ENCODE measurements at places on chromosomes 6 and 20.

DNA sequence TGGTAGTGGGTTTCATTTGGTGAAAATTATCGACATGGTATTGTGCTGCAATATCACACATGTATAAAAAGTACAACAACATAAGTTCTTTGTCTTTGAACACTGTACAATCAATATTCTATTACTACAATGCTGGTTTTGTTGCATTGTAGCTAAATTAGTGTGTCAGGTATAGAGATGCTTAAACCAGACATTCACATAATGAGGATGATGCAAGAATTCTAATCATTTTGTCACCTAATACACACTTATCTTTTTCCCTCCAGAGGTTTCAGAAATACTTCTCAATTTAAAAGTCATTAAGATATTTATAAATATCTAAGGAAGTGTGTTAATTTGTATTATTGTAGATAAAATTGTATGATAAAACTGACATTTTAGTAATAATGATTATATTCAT is 174.8 kb upstream of the MAN1A1 start:
- DNase-seq, result no peak

DNA sequence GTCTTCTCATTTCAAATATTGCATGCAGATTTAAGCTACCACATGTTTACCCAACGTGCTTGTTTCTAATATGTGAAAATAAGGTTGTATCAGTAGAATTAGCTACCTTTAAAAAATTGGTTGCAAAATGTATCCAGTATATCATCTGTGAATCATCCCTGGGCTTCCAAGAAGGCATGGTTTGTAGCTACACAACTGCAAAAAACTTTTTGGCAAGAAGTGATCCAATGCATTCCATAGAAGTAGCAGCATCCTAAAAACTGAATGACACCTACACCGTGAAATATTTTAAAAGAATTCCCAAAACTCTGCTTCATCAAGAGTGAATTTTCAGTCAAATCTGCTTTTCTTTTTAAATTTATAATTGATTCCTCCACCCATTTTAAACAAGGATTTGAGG is 89.1 kb downstream of the AIG1 start:
- DNase-seq, result no peak

DNA sequence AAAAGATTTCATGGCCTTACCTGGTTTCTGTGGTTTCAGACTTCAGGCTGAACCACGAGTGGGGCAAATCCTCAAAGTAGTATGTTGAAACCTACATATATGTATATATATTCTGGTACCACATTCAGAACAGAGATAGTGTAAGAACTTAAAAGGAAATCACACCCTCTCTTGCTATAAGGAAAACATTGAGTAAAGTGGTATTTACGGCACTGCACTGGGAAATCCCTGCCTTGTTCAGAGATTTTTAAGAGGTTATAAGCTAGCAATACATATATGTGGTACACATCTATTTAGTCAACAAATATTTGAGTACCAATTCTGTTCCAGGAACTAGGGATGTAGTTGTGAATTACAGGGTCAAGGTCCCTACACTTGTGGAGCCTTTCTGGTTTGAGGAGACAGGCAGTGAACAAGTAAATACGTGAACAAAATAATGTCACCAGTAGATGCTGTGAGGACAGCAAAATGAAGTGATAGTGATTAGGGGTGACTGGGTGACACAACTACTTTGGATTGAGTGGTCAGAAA is 1.7 kb downstream of the TM9SF4 start:
- DNase-seq, result no peak

- DNase-seq, result no peak
Measured at GRCh38 chr6:105985816-105986632, 100.1 kb upstream of the PRDM1 start.

DNA sequence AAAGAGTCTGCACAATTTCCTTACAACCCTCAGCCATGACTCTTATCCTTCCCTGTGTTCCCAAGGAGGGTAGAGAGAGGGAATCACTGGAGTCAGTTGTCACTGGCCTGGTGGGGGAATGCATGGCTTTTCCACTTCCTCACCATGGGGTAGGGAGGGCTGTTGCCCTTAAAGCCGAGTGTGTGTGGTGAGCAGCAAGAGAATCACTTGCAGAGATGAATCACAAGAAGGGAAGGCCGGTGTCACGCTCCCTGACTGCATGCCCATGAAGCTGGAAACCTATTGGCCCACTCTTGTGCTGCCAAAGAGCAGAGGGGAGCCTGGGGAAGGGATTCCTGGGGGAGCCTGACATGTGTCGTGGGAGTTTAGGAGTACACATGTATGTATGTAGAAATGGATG is 18.1 kb upstream of the BMP6 start:
- DNase-seq, result no peak

DNA sequence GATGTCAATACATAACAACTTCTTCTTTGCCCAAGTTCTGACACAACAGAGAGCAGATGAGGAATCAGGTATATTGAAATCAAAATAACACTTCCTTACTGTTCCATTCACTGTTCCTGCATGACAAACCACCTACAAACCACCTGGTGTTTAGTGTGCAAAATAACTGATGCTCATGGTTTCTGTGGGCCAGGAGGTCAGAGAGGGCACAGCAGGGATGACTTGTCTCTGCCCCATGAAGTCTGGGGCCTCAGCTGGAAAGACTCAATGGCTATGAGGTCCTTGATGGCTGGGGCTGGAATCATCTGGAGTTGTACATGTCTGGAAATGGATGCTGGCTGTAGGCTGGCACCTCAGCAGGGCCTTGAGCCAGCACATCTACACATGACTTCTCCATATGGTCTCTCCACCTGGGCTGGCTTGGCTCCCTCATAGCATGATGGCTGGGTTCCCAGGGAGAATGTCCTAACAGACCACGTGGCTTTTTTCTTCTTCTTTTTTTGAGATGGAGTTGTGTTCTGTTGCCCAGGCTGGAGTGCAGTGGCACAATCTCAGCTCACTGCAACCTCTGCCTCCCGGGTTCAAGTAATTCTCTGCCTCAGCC is 7.4 kb upstream of the COX4I2 start:
- no peak for DNase-seq

- DNase-seq, result no peak
Measured at GRCh38 chr6:118714756-118715155, 63.4 kb upstream of the CEP85L start.

DNA sequence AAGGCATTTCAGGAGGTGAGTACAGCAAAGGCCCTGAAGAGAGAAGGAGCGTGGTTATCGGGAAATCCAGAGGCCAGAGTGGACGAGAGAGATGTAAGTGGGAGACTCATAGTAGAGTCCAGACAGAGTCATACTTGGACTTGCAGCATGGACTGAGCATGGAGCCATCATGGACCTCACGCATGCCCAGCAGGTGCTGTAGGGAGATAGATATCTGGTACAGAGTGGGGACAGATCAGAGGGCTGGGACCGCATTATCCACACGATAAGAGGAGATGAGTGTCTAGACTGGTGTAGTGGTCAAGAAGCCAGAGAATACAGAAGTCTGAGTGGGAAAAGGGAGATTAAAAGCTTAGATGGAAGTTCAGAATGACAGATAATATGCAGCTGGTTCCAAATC is 127.0 kb downstream of the TBC1D7 start:
- DNase-seq, result no peak

- DNase-seq, result no peak
Measured at GRCh38 chr6:87817183-87817582, 115.2 kb upstream of the AKIRIN2 start.

DNA sequence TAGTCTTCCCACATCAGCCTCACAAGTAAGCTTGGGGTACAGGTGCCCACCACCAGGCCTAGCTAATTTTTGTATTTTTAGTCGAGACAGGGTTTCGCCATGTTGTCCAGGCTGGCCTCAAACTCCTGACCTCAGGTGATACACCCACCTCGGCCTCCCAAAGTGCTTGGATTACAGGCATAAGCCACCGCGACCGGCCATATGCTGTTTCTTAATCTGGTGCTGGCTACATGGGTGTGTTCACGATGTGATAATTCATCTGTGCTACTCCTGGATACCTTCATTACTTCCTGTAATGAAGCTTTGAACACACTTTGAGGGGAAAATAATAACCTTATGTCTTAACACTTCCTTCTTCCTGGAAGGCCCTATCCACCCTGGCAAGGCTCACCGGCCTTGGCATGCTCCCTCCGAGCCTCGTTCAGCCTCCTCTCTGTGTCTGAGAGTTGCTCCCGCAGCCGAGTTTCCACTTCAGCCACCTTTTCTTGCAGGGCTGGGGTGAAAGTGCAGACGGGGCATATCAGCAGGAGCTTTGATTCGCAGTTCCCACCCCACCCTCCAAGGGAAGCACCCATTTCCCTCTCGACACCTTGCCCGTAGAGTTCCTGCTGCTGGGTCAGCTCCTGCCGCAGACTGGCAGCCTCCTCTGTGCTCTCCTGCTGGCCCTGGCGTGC is 5.6 kb upstream of the PSORS1C2 start:
- no peak for DNase-seq

DNA sequence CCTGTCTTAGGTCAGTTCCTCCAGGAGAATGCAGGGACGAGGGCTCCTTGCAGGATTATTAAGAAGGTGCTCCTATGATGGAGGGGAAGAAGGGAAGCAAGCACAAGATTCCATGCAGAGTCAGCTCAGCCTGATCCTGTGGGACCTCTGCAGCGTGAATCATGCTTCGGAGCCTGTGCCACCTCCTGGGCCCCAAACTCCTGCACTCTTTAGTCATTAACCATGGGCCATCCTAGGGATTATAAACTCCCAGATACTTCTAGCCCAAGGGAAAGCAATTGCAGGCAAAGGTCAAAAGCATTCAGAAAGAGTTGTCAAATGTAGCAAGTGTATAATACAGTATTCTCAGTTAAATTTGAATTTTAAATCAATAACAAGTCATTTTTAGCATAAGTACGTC is 208.7 kb upstream of the PMEPA1 start:
- no peak for DNase-seq

DNA sequence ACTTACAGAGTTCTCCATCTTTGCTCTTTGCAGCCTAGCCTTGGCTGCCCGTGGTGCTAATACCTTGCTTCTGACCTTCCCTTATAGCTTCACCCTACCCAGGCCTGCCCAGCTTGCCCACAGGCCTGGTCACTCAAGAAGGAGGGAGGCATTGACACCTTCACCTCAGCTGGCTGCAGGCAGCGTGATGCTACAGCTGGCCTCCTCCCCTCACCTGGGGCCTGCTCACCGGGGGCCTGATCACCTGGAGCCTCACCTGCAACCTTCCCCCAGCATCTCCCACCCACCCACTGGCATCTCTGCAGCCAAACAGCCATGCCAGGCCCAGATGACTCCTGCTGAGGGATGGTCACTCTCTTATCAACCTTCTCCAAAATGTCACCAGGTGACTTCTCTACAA is 40.4 kb downstream of the CPNE5 start:
- no peak for DNase-seq

DNA sequence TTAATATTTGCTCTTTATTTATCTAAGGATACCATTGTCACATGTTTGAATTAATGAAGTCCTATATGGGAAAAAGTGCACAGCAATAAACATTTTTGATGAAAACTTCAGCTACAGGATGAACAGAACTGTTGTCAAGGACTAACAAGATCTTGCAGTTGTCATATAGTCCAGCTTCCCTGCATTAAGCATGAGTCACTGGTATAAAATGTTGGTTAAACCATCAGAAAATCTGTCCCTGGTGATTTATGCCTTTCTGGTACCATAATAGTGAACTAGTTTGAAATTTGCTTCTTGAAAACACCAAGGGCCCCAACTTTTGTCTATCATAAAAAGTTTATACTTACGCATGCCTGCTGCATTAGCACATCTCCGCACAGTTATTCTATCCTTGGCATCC is 60.4 kb upstream of the RSPO3 start:
- no peak for DNase-seq

- no peak for DNase-seq
Measured at GRCh38 chr20:10846766-10847165, 173.0 kb upstream of the JAG1 start.

DNA sequence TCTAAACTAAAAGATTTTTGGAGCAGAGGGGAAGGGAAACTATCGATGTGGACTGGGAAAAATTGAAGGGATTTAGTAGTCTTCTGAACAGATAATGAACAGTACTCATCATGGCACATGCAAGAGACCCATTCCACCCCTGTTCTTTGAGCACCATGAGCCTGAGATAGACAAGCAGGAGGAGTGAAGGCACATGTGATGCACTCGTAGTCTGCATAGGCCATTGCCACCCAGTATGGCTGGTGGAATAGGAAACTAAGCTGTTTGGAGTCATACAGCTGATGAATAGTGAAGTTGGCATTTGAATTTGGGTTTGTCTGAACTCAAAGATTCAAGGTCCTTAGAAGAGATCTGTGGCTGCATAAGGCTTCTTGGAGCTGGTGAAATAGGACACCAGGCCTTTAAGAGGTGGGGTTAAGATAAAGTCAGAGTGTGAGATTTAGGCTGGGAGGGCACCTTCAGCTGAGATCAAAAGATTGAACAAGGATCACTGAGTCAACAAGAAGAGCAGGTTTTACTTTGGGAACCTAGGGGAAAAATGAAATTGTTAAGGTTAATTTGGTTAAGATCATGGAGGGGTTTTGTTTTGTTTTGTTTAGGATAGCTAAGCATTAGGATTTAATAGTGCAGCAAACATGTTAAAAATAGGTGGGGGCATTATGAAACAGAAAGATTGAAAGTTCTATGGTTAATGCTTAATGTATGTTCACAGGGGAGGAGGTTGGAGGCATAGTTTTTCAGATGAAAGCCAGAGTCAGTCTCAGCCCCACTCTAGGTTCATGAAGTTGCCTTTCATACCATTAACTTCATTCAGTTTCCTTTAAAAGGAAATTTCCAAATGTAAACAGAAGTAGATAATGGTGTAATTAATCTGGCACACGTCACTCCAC is 148.8 kb downstream of the ARID1B start:
- DNase-seq, result no peak

DNA sequence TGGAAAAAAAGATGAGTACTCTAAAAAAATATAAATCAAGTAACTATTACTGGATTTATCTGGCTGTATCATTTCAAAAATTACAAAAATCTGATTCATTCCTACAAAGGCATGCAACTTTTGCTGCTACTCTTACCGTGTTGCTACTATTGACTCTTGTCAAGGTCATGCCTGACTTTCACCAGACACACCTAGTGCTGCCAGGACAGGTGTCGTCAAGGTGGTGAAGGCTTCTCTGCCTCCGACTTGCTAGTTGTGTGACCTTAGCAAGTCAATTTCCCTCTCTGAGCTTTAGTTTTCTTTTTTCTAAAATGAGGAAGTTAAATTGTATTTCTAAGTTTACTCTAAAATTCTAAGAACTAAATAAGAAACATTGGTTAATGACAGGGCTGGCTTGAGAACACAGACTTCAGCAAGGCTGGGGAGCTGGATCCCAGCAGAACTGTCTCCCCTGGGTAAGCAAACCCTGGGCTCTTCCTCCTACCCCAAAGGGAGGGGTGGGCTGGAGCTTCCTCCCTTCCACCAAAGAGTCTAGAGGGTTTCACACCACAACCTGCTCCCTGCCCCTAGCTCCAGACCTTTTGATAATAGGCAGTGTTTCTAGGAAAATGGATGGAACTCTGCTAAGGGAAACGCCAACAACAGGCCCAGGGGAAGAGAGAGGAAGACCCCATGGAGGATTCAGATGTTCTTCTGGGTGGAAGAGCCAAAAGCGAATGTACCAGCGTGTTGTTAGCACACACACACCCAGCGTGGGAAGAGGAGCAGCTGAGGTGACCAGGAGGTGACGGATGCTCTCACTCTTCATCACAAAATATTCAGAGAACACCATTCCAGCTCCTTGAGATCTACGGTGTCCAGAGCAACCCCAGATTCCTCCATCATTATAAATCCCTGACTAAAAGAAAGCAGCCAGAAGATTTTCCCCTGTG is 47.9 kb upstream of the CITED2 start:
- DNase-seq, result no peak

All from stimulated activated CD8-positive, alpha-beta memory T cell treated with anti-CD3 and anti-CD28 coated beads, Interleukin-7, amount 100 ng/mL, for 48 hours (primary cell).